ENCODE measurements at places on chromosomes 6 and 20.

DNA sequence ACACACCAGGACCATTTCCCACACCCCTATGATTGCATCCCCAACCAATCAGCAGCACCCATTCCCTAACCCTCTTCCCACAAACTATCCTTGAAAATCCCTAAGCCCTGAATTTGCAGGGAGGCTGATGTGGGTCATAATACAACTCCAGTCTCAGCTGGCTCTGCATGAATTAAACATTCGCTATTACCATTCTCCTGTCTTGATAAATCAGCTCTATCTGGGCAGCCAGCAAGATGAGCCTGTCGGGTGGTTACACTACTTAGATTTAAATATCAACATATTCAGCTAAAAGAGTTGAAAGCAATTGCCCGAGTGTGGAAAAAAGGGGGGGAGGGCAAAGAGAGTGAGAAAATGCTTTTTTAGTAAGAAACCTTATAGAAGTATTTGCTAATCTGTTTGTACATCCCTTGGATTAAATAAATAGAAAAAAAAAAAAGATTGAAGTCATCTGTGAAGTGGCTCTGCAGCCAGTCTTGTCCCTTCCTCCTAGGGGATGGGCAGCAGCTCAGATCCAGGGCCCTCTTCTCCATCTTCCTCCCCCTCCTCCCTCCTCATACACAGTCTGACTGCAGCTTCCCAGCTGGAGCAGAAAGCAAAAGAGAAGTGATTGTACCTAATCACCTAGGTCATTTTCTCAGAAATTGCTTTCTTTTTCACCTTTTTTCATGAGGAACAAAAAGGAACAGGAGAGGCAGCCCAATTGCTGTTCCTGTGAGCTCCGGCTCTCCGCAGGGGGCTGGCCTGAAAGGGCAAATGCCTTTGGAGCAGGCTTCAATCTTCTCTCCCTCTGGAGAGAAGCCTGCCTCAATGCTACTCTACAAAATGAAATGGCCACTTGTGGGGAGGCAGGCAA lies 356.6 kb upstream of the SULF2 start:
- DNase-seq: no peak

- no peak for DNase-seq
These were observed 4.3 kb downstream of the MTG2 start for GRCh38 chr20:62186887-62187866.

DNA sequence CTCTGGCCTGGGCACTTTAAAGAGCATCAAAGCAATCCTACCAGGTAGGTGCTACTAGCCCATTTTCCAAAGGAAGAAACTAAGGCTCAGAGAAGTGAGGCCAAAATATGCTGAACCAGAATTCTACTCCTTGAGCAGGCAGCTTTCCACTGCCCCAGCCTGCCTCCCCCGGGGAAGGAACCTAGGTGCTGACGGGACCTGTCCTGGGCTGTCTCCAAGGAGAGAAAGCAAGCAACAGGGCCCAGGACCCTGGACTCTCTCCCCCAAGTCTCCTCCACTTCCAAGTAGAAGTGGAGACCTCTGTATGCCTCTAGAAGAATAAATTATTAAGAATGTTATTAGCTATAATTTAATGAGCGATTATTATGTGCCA lies 159.5 kb downstream of the MRPL14 start:
- DNase-seq: no peak

DNA sequence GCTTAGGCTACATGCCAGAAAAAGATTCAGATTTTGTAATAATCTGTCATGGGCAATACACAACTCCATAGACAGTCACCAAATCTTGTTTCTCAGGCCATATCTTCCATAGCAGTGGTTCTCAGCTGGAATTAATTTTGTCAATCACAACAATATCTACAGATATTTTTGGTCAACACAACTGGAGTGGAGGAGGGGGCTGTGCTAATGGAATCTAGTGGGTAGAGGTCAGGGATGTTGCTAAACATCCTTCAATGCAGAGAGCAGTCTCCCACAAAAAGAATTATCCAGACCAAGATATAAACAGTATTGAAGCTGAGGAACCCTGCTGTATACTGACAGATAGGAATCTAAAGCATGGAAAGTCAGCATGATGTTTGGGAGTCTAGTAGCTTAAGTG lies 174.6 kb downstream of the UBE3D start:
- no peak for DNase-seq

DNA sequence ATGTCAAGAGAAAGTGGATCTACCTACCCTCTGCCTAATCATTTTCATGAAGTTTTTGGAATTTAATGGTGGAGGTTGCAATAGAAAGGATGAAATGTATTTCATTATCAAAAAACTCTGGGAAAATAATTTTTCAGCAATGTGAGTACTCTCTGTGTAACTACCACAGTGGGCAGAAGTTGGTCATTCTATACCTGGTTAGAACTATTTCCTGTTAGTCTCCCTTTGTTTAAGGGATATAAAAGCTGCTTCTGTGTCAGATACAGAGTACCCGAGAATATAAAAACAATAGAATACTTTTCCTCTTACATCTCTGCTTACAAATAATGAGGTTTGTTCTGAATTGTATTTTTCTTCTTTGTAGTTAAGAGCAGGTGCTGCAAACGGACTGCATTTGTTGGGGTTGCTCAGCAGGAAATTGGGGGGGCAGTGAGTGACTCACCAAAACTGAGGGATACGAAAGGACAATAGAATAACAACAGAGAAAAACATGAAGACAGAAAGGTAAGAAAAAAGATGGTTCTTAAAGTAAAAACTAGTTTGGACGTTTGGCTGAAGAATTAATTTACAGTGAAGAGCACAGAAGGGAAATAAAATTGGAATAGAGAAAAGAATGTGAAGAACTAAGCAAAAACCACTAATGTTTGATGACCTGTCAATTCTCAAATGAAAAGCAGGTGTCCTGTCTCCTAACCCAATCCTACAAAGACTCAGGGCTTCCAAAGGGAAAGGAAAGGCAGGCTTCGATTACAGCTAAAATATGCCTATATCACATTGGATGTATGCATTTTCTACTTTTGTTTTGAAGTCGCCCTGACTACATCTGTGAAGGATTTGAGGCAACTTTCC lies 703.1 kb downstream of the RFPL4B start:
- peak; percentile 79 for DNase-seq

DNA sequence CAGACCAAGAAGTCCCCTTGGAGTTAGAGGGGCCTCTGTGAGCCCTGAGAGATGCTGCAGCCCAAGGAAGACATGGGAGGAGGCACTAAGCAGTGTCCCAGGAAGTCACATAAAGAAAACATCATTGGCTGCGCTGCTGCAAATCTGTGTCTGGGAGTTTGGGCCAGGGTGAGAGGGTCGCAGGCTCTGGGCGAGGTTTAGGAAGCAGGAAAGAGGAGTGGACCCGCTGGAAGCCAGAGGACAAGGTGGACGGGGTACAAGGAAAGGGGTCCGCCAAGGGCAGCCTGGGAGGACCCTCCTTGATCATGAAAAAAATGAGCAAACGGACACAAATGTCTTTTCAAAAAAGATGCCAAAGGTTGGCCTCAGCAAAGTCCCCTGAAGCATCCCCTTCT lies 15.5 kb upstream of the SERPINB1 start:
- no peak for DNase-seq

DNA sequence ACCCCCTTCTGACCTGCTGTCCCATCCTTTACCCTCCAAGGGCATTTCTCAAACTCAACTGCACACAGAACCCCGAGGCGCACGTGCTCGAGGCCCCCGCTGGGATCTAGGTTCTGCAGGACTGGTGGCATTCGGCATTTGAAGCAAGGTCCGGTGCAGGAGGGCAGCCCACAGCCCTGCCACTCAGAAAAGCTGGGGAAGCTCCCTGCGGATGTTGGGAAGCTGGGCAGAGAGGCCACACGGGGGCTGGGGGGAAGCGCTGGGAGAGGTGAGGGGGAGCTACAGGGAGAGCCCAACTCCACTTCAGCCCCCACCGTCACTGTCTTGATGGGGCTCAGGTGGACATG lies 51.2 kb upstream of the SLCO4A1 start:
- no peak for DNase-seq

DNA sequence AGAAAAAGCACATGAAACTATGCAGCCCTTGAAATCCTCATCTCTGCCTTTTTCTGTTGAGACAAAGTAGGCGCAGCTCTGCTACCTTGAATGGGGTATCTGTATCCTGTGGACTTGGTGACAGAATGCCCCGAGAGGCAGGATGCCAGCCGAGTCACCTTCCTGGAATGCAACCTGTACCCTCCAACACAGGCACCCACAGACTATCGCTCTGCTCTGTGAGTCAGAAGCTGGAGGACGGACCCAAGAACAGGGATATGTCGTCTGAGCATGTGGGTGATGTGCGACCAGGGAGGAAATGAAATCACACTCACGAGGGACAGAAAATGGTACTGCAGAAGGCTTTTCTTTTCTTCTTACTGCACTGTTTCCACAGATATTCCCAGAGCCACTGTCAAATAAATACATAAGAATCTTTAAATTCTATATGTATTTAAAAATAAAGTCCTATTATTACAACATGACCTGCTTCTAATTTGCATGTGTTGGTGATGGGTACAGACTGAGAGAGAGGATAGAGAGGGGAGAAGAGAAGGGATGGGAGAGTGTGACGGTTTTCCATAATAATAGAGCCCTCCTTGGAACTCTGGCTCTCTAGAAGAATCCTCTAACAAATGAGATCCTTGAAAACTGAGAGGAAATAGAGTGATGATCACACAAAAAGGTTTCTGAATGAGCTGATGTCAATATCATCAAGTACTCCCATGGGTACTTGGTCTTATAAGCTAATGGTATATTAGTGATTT lies 308.1 kb downstream of the FOXC1 start:
- peak; percentile 100 for DNase-seq

- DNase-seq: peak; percentile 62
These were observed 36.5 kb upstream of the MPC1 start for GRCh38 chr6:166419286-166419685.
